ENCODE measurements at places on chromosomes 2 and 18.

- no peak for DNase-seq
Measured at GRCh38 chr18:22211657-22212056, 42.3 kb downstream of the GATA6 start.

- DNase-seq = no peak
Measured at GRCh38 chr2:201257381-201257955, 2.9 kb upstream of the CASP8 start.

GRCh38 chr2:100919316-100919715, 82.8 kb upstream of the RPL31 start:
- no peak for DNase-seq

- no peak for DNase-seq
Measured at GRCh38 chr2:85134896-85135659, 1.9 kb downstream of the TCF7L1 start.

DNA sequence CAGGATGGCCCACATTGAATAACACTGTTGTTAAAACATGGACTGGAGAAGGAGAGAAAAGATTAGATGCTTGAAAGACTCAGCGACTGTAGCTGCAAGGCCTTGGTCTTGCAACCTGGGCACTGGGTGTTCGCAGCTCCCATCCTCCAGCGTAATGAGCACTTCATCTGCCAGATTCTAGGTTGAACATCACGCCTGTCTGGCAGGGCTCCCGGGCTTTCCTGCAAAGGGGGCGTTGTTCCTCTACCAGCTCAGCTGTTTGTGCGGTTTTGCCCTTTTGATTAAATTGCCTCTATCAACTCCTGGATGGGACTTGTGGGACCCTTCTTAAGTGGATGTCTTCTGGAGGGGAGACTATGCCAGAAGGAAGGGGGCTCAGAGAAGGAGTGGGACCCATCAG, 215.4 kb downstream of the KLHL29 start:
- no peak for DNase-seq

GRCh38 chr18:23812546-23813440, 123.5 kb downstream of the LAMA3 start:
- DNase-seq = no peak

- DNase-seq = no peak
Measured at GRCh38 chr2:239297142-239298004, 103.4 kb downstream of the HDAC4 start.

- no peak for DNase-seq
Measured at GRCh38 chr2:190455358-190456095, 47.4 kb downstream of the MFSD6 start.

DNA sequence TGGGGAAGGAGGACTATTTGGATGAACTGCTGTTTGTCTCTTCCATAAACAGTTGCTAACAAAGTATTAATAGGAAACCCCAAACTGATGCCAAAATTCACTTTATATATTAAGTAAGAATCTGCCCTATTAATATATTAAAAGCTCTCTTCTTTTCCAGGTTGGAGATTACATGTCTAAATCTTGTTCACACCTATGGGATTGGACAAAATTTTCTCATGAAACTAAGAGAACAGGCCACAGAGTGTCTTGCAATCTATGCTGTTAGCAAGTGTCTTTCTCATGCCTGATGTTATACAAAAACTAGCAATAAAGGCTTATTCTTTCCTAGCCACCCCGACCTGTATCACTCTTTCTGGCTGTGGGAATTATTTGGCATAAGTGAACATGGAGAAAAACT, 18.3 kb downstream of the ZEB2 start:
- DNase-seq = no peak

DNA sequence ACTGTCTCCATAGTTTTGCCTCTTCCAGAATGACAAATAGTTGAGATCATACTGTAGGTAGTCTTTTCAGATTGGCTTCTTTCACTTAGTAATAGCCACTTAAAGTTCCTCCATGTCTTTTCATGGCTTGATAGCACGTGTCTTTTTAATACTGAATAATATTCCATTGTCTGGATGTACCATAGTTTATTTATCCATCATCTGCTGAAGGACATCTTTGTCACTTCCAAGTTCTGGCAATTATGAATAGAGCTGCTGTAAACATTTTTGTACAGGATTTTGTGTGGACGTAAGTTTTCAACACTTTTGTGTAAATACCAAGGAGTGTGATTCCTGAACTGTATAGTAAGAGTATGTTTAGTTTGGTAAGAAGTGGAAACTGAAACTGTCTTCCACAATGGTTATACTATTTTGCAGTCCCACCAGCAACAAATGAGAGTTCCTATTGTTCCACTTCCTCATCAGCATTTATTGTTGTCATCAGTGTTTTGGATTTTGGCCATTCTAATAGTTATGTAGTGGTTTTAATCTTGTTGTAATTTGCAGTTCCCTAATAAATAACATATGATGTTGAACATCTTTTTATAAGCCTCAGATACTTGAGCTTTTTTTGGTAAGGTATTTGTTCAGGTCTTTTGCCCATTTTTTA, 18.9 kb downstream of the LTBP1 start:
- DNase-seq = no peak

GRCh38 chr2:69717861-69718273, 24.1 kb upstream of the ANXA4 start:
- DNase-seq = no peak

- no peak for DNase-seq
Measured at GRCh38 chr2:10038716-10039115, 4.6 kb upstream of the KLF11 start.

DNA sequence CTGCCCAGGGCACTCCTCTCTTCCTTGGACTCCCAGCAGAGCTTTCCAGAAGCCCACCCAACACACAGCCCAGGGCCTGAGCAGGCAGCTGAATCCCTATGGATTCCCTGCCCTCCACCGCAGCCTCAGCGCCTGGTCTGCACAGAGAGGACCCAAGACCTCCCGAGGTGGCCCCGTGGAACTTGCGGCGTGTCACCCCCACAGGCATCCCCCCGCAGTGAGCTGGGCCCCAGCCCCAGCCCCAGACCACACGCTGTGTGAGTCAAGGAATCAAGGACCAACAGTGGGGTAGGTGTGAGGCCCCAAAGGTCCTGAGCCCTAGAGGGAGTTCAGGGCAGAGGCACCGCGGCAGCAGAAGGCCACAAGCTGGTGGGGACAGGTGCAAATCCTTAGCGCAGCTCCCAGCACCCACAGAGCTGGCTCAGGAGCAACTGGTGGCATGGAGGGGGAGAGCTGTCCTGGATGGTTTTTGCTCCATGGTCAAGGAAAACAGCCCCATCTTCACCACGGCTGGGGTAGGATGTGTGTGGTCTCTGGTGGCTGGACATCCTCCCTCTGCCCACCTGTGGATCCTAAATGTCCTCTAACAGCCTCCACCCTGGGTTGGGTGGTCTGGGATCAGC, 8.5 kb downstream of the HS6ST1 start:
- DNase-seq = no peak

GRCh38 chr2:234594715-234595114, 97.8 kb upstream of the ARL4C start:
- no peak for DNase-seq

DNA sequence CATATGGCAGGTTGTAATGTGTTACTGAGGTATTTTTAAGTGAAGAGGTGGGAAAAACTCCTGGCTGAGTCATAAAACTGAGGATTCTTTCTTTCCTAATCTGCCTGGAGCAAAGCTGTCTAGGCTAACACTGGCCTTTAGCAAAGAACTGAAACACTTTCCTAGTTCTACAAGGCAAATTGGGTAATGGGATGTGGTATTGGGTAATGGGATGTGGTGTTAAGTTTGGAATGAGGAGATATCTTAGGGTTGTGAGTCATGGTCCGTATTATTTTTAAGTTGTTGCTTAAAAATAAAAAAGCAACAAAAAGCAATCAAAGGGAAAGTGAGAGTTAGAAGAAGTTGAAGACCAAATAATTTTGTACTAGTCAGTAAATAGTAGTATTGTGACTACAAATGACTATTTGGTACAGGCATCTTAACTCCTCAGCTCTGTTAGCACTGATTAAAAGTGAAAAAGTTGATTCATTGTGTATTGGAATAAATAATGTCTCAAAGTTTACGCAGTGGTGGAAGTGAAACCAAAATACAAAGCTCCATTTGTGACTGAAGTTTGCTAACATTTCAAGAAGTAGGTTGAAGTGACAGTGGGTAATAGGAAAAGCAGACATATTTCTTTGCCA, 216.8 kb downstream of the CAMKMT start:
- peak; percentile 40 for DNase-seq

- DNase-seq = no peak
Measured at GRCh38 chr2:26674771-26675170, 17.8 kb upstream of the KCNK3 start.

GRCh38 chr18:42288129-42288528, 333.1 kb downstream of the PIK3C3 start:
- DNase-seq = no peak

- DNase-seq = no peak
Measured at GRCh38 chr2:172305066-172305465, 122.3 kb upstream of the ITGA6 start.

DNA sequence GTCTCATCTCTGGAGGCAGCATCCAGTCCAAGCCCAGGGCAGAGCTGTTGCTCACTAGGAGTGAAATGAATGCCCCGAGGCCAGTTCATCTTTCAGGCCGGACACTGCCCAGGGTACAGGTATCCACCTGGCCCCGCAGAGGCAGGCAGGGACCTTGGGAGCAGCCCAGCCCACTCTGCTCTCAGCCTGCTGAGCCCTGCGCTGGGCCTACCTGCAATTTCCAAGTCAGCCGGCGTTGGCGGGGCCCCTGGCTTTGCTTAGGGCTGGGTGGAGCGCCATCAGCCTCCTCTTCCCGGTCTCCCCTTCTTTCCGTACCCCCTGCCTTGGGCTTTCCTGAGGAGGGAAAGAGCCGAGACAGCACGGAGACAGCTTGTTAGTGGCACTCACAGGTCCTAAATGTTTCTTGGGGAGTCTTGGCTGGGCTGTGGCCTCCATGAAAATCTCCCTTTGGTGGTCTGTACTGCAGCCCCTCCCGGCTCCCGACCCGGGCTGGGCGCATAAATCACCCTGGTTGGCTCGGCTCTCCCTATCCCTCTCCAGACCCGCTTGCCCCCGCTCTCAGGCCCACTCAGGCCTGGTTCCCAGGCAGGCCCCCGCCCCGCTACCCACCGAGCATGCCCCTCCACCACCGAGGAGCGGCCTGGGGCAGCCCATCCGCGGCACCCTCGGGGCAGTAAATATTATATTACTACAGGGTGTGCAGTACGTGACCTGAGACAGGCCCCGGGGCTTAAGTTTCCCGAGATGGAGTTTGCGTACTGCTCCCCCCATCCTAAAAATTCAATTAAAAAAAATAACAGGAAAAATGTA, 106.7 kb downstream of the DYSF start:
- DNase-seq = no peak

GRCh38 chr2:224927646-224928173, 114.6 kb downstream of the DOCK10 start:
- DNase-seq = no peak

DNA sequence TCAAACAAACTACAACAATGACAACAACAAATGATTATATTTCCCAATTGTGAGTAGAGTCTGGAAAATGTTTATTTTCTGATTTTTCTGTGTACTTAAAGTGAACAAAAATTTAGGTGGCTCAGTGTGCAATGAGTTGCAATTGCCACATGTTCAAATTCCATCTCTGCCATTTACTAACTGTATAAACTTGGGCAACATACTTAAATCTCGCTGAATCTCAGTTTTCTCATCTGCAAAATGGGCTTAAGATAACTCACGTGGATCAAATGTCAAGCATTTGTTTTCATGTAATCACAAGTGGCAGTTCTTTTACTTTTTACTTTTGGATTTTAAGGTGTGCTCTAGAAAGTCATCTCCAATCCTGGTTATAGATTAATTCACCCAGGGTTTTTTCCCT, 416.8 kb upstream of the HNRNPA3 start:
- no peak for DNase-seq

DNA sequence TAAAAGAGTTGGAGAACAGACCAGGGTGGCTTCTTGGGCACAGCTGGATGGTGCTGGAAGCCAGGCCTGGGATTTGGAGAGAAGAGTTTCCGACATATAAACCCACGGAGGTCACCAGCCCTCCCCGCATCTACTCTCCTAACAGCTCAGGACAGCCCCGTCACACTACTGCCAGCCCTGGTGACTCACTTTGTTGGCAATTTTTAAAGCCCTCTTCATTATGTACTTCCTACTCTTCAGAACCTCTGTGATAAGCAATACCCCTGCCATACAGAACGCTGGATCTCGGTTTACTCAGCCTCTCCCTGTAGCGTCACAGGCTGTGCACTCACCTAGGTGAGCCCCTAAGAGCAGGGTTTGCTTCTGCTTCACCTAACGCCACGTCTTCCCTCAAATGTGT, 48.1 kb downstream of the ID2 start:
- no peak for DNase-seq

DNA sequence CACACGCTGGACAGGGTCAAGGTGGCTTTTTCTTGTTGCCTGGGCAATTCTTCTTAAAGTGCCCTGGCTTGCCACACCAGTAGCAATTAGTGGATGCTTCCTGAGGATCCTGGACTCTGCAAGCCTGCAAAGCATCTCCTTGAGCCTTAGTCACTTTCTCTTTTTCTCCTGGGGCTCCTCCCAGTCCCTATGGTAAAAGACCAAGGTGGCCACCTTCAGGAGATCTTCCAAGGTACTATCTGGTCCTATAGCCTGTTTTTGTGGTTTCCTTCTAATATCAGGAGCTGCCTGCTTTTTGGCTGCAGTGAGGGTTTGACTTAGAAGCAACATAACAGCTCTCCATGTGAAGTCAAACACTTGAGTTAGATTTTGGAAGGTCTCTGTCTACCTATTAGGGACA, 33.3 kb upstream of the GMCL1 start:
- DNase-seq = no peak

GRCh38 chr18:32289483-32290075, 99.7 kb downstream of the MEP1B start:
- no peak for DNase-seq

DNA sequence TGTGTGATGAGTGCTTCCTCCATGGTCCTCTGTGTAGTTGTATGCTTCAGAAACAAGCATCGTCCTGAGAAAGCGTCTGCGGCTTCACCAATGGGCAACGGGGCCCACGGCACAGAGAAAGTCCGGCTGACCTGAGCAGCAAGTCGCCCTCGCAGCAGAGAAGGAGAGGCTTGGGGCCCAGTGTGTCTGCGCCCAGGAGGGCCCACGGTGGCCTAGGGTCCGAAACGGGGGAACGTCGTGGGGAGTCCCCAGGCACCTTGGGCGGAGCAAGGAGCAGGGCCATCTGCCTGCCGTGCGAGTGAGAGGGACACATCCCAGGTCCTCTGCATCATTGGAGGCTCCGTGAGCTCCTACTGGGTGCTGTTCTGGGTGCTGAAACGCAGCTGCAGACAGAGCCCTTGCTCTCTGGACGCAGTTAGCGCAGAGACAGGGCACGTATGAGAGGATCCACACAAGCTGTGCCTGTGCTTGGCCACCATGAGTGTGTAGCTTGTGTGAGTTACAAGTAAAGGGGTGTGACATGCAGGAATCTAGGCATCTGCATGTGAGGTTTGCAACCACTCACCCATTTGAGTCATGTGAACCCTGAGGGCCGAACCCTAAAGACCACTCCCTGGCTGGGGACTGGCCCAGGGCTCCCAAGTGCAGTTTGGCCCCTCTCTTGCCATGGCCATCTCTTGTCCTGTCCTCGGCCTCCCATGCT, 10.6 kb downstream of the GPC1 start:
- no peak for DNase-seq

- no peak for DNase-seq
Measured at GRCh38 chr2:98498703-98499440, 54.2 kb downstream of the INPP4A start.

GRCh38 chr2:63842149-63843061, 709 bp downstream of the UGP2 start:
- DNase-seq = no peak

Data from non-pigmented ciliary epithelial cell (primary cell).